Fibroblast of skin of left quadriceps (primary cell): ENCODE measurements at places on chromosomes 12 and 14.

DNA sequence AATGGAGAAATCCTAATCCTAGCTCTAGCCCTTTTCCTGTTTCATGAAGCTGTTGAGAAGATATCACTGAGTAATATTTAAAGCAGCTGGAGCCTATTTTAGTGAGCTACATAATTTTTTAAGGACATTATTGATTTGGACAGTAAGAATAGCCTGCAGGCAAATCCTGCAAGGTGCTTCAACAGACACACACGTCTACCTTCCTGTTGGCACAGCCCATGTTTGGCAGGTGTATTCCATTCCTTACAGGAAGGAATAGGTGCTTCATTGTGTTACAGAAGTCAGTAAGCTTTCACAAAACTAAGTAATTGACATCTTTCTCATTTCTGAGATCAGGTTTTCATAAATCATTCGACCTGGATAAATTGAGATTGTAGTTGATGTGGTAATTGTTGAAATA is 50.6 kb downstream of the FOXA1 start:
- no peak for DNase-seq

- DNase-seq: no peak
Measured at GRCh38 chr12:659090-659683, 4.1 kb downstream of the NINJ2 start.

GRCh38 chr12:113462998-113463745 is 8.5 kb downstream of the LHX5 start:
- DNase-seq: no peak

- DNase-seq: no peak
Measured at GRCh38 chr12:30197392-30198057, 413.8 kb upstream of the TMTC1 start.

DNA sequence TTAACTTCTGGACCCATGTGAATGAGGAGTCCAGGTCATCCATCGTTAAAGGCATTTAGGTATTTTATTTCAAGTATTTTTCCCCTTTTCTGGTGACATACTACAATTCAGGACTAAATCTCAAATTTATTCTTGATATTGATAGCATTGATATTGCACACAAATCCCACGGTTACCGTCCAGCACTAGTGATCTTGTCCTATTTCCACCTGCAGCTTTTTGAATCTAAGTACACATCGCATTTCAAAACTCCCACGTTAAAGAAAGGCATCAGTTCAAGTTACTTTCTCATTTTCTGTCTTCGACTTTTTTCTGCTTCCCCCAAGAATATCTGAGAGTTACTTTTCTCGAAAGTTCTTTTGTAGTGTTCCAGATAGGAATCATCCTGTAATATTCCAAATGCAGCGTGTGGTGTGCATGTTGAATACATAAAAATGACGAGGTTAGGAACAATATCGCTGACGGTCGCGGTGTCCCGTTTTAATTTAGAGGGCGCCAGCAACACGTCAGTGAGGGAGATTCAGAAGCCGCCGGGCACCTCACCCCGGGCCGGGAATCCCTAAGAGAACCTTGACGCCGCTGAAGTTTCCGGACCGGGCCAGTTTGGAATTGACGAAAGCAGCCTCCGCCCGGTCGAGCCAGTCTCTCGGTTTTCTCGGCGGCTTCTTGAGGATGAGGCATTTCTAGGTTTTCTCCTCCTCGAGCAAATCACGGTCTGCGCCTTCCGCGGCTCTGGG is 569 bp upstream of the RGS6 start:
- no peak for DNase-seq
